ENCODE measurements at places on chromosomes 16 and 17.
A peak's percentile ranks its signal among the peaks of the same experiment; 100 is the strongest.

- DNase-seq, result no peak
- H3K27me3 ChIP-seq, result no peaks in the 10 kb centered on the region
- peaks cover 8% of the 10 kb centered on the region for H3K36me3 ChIP-seq
- no peaks in the 10 kb centered on the region for H3K4me1 ChIP-seq
These were observed 202.3 kb downstream of the LGALS9B start for GRCh38 chr17:20264996-20265395.

- H3K4me3 ChIP-seq, result no peak overlapping the region
- no peaks in the 10 kb centered on the region for H3K36me3 ChIP-seq
- H3K4me1 ChIP-seq, result peaks cover 5% of the 10 kb centered on the region
- DNase-seq, result no peak
- no peak overlapping the region for H3K27ac ChIP-seq
These were observed 48.0 kb upstream of the NDRG4 start for GRCh38 chr16:58451945-58452401.

GRCh38 chr16:77897831-77898605 lies 109.7 kb downstream of the VAT1L start:
- no peak overlapping the region for H3K4me3 ChIP-seq
- H3K4me1 ChIP-seq, result no peaks in the 10 kb centered on the region
- no peak for DNase-seq
- no peaks in the 10 kb centered on the region for H3K27me3 ChIP-seq

DNA sequence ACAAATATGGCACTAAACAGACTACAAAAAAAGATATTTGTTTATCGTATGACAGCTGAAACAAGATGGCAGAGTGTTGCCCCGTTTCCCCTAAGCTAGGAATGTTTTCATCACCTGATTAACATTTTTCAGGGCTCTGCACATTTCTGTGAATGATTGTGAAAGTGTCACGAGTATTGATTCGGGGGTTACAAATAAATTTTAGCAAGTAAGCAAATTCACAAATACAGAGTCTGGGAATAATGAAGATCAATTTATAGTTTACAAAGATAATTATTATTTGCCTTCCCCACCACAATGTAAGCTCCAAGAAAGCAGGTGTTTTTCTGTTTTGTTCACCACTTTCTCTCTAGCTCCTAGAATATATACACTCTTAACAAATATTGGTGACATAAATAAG lies 361.2 kb upstream of the ERCC4 start:
- no peaks in the 10 kb centered on the region for H3K36me3 ChIP-seq
- no peak overlapping the region for H3K27ac ChIP-seq
- no peaks in the 10 kb centered on the region for H3K27me3 ChIP-seq

DNA sequence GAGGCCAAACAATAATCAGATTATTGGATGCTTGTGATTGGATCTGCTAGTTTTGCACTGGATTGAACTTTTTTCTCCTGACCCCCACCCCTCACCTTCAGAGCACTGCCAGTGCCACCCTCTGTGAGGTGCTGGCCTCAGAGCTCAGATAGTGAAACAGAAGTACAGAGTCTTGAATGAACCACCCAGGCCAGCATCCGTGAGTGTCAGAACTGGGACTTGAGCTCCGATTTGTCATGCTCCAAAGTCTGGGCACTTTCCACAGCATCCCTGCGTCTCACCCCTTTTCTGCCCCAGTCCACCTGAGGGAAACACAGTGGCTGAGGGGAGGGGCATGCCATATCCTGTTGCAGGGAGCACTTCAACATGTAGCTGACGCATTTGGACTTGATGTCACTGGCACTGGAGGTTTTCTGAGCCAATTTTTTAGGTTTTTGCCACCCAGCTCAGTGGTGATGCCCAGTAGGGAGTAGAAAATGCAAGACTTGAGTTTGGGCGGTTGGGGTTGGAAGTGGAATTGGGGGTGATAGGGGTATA lies 47.3 kb downstream of the SMPD3 start:
- H3K27me3 ChIP-seq, result no peaks in the 10 kb centered on the region
- H3K27ac ChIP-seq, result no peak overlapping the region
- H3K4me1 ChIP-seq, result peaks cover 2% of the 10 kb centered on the region
- DNase-seq, result no peak

GRCh38 chr17:73598212-73598611 lies 46.0 kb downstream of the SDK2 start:
- no peaks in the 10 kb centered on the region for H3K36me3 ChIP-seq
- no peak overlapping the region for H3K27ac ChIP-seq
- no peak for DNase-seq

GRCh38 chr17:61127960-61128359 lies 271.7 kb upstream of the TBX2 start:
- H3K4me1 ChIP-seq, result peaks cover 20% of the 10 kb centered on the region
- H3K36me3 ChIP-seq, result no peaks in the 10 kb centered on the region
- no peak for DNase-seq
- H3K4me3 ChIP-seq, result no peak overlapping the region

DNA sequence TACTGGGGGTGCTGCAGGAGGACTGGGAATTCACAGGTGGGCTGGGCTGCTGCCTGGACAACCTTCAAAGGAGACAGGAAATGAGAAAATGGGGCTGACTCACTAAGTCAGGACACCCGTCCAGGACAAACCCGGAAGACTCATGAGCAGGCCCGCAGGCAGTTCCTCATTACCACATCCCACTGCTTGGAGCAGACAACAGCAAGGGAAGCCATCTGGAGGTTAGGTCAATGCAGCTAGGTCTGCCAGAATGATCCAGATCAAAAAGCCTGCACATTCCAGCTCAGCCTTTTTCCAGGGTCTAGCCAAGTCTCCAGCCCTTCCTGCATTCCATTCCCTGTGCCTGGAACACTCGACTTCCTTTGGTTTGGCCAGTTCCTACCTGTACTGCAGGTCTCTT lies 536.5 kb upstream of the CDH11 start:
- H3K4me3 ChIP-seq, result no peak overlapping the region
- DNase-seq, result peak; percentile 29
- H3K27ac ChIP-seq, result no peak overlapping the region
- peaks cover 8% of the 10 kb centered on the region for H3K4me1 ChIP-seq
- no peaks in the 10 kb centered on the region for H3K36me3 ChIP-seq

DNA sequence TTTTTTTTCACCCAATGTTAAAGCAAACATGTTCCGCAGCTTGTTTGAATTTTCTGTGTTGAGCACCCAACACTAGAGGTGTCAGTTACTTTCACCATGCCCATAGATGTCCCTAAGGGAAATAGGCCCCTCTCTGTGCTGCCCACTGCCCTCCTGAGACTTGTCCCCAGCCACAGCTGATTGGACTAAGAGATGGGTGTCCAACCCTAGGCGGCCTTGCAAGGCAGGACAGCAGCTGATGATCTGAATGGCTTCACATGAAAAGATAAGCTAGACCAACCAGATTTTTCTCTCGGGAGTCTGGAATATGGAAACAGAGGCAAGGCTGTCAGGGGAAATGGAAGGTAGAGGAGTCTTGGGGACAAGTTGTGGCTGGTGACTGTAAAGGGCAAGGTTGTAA lies 6.1 kb upstream of the CALB2 start:
- no peak overlapping the region for H3K4me3 ChIP-seq
- no peaks in the 10 kb centered on the region for H3K27me3 ChIP-seq

- H3K27ac ChIP-seq, result no peak overlapping the region
- H3K27me3 ChIP-seq, result no peaks in the 10 kb centered on the region
- DNase-seq, result no peak
- peaks cover 20% of the 10 kb centered on the region for H3K4me1 ChIP-seq
These were observed 128.6 kb downstream of the CPPED1 start for GRCh38 chr16:12675046-12675445.

- H3K27ac ChIP-seq, result no peak overlapping the region
- no peaks in the 10 kb centered on the region for H3K36me3 ChIP-seq
- H3K4me1 ChIP-seq, result no peaks in the 10 kb centered on the region
- H3K27me3 ChIP-seq, result peaks cover 7% of the 10 kb centered on the region
These were observed 197.2 kb downstream of the RBFOX3 start for GRCh38 chr17:79413611-79414010.

DNA sequence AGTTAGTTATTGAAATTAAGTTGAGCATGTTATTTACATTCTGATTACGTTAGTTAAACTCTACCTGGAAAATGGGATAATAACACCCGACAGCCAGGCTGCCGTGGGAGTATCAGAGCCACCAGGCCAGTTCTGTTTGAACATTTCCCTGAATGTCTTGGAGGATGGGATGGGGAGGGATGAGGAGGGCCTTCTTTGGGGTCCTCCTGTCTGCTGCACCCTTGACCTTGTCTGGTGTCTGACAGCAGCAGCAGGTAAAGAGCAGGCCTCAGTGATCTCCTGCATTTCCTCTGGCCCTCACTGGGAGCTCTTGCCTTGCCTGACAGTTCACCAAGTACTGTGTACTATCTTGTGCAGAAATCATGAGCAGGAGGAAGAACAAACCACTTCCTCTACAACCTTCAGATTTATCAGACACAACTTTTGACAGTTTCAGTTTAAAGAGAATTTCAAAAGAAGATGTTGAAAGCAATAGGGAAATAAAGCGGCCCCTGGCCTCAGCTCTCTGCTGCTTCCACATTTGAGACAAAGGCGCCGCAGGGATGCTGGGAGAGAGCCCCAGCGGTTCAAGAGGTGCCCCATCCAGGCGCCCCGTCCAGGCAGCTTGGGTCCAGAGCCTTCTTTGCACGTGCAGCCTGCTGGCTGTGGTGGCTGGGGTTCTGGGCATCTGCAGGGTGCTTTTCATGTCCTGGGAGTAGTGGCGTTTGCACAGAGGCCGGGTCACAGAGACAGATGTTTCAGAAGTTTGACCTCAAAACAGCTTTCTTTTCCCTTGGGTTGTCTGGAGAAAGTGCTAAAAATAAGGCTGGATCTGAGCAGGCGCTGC lies 25.3 kb downstream of the CMIP start:
- H3K36me3 ChIP-seq, result peaks cover 11% of the 10 kb centered on the region
- peak; percentile 79 for DNase-seq
- H3K4me1 ChIP-seq, result peaks cover 73% of the 10 kb centered on the region
- no peaks in the 10 kb centered on the region for H3K27me3 ChIP-seq
- no peak overlapping the region for H3K4me3 ChIP-seq

GRCh38 chr17:39191750-39192510 lies 5.5 kb downstream of the CACNB1 start:
- H3K4me1 ChIP-seq, result peaks cover 22% of the 10 kb centered on the region
- no peaks in the 10 kb centered on the region for H3K27me3 ChIP-seq
- H3K27ac ChIP-seq, result no peak overlapping the region
- DNase-seq, result no peak

GRCh38 chr16:71591917-71592316 lies 15.0 kb upstream of the TAT start:
- no peak overlapping the region for H3K27ac ChIP-seq
- H3K36me3 ChIP-seq, result no peaks in the 10 kb centered on the region
- no peak overlapping the region for H3K4me3 ChIP-seq

DNA sequence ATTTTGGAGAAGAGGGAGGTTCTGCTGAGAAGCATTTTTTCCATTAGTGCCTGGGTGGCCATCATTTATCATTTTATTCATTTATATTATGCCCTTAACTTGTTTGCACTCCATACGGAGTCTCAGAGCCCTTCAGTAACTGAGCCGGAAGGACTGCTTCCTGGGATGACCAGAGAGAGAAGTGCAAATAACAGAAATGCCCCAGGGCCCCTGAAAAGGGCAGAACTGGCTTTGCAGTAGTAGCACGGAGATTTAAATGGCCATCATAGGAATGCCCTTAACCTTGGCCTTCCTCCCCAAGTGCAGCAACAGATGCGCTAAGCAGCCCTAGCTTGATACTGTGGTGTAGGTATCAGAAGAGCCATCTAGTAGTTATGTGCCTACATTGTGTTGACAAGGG lies 58.5 kb downstream of the NUP93 start:
- no peak overlapping the region for H3K27ac ChIP-seq
- no peak for DNase-seq
- H3K36me3 ChIP-seq, result no peaks in the 10 kb centered on the region
- H3K27me3 ChIP-seq, result no peaks in the 10 kb centered on the region

DNA sequence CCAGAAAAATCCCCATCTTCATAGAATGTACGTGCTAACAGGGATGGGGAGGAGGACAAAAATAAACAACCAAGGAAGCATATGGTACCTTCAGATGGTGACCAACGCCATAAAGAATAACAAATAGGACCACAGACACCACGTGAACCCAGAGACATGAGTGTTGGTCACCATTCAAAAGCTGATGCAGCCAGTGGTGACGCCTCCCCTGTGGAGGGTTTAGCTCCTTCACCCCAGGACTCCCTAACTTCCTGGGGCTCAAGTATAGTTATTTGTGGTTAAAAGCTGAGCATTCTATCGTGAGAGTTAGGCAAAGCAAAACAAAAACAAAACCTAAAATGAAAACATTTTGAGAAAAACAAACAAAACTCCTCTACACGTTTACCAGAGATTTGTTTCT lies 184.7 kb downstream of the SOX9 start:
- H3K4me3 ChIP-seq, result no peak overlapping the region
- H3K4me1 ChIP-seq, result no peaks in the 10 kb centered on the region

DNA sequence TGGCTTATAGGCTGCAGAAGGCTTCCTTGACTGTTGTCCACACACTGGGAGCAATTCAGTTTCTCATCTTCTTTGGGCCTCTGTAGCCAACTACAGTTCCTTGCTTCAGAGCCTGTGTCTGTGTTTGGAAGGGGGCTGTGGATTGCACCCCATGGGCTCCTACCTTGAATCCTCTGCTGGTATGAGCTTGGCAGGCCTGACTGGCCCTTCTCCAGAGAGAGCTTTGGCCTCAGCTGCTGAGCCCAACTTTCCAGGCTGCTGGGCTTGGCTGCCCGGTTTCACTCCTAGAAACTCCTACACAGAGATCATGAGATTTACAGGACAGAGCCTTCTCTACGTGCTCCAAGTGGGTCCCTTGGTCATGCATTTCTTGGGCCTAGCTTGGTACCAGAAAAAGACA lies 354.4 kb downstream of the SNX29 start:
- H3K27ac ChIP-seq, result no peak overlapping the region
- no peaks in the 10 kb centered on the region for H3K36me3 ChIP-seq
- DNase-seq, result no peak
- H3K27me3 ChIP-seq, result no peaks in the 10 kb centered on the region
- H3K4me1 ChIP-seq, result no peaks in the 10 kb centered on the region
- no peak overlapping the region for H3K4me3 ChIP-seq

GRCh38 chr17:58960068-58960467 lies 146.6 kb downstream of the TRIM37 start:
- H3K27me3 ChIP-seq, result no peaks in the 10 kb centered on the region
- H3K4me3 ChIP-seq, result no peak overlapping the region
- peak; percentile 57 for DNase-seq
- no peaks in the 10 kb centered on the region for H3K36me3 ChIP-seq

- no peaks in the 10 kb centered on the region for H3K36me3 ChIP-seq
- no peak overlapping the region for H3K27ac ChIP-seq
- no peaks in the 10 kb centered on the region for H3K27me3 ChIP-seq
- H3K4me1 ChIP-seq, result no peaks in the 10 kb centered on the region
These were observed 13.5 kb downstream of the CRYM start for GRCh38 chr16:21264571-21265036.
